Stimulated activated CD8-positive, alpha-beta memory T cell treated with anti-CD3 and anti-CD28 coated beads, Interleukin-7, amount 100 ng/mL, for 24 hours (primary cell): ENCODE measurements at places on chromosomes 5 and 9.

GRCh38 chr5:43227655-43228054 is 35.6 kb downstream of the NIM1K start:
- no peak for DNase-seq

DNA sequence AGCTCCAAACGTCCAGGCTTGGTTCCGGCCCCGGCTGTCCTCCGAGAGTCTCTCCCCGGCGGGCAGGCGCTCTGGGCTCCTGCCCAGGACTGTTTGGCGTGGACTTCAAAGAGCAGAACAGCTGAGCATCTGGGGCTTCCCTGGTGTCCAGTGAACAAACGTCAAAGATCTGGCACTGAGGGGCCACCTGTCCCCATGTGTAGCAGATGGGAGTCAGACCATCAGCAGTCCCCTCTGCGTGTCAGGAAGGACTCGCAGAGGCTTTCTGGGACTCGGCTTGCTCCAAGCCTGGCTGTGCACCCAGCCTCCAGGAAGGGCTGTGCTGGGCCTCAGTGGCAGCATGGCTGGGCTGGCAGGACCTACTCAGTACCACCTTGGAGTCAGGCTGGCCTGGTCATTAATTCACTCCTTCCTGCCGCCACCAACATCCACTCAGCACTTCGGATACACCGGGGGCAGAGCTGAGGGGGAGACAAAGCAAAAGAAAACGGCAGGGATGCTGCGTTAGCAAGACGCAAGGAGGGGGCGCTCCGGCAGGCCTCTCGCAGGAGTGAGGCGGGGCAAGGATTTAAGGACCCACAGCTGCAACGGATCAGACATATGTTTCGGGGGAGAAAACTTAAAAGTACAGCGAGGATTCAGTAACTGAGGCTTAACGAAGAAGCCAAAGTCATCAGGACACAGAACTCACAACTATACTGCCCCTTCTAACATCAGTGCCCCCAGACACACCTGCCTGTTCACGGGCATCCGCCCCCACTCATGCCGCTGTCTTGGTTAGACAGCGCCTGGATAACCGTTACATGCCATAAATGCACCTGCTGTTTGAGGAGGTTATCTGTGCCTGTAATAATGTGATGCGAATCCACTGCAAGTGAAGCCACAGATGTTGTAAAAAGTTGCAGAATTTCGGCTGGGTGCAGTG is 164.5 kb upstream of the PHYKPL start:
- no peak for DNase-seq

DNA sequence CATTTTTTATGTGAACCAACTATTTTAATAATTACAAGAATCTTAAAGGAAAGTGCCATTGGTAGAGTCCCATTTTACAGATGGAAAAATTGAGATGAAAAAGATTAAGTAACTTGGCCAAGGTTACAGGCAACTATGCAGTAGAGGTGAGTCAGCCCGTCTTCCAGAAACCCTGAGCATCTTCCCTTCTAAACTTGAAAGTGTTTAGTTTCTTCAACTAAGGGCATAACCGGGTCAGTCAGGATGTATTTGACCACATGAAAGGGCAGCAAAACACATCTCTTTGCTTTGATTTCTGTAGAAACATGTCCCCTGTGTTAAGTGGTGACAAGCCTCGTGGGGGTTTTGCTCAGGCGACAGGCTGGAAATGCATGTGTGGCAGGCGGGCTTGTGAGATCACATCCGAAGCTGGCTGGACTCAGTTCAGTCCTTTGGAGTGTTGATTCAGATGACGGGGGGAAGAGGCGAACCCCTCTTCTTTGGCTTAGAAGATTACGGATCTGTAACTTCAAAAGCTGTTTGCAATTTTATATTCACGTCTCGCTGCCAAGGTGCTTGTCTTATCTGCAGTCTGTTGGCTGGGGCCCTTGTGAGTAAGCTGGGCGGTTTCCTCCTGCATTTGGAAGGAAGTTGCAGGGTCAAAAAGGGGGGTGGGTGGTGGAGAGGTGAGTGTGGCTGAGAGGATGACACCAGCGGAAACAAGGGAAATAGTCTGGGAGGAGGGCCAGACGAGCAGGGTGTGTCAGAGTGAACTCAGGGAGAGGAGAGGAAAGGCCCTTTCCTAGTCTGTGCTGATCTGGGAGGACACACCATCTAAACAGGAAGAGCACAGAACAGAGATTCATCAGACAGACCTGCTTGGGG is 78.9 kb upstream of the RPS23 start:
- peak; percentile 35 for DNase-seq

GRCh38 chr9:105065098-105066088 is 137.4 kb upstream of the ABCA1 start:
- no peak for DNase-seq

GRCh38 chr5:155728146-155728856 is 598.7 kb upstream of the SGCD start:
- DNase-seq = no peak

- no peak for DNase-seq
These were observed 46.1 kb upstream of the ZBED3 start for GRCh38 chr5:77133061-77133758.

DNA sequence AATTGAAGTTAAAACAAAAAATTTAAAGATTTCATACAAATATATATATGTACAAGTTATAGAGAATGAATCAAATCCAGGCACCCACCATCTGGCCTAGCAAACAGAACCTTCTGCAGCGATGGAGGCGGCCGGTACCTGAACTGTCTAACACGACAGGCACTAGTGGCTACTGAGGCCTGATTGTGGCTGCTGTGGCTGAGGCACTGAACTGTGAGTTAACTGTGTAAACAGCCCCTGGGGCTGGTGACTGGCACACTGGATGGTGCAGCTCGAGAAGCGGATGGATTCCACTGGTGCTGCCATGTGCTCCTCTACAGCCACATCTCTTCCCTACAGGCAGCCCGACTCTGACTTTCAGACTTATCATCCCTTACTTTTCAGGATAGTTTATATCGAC is 82.4 kb downstream of the RAPGEF1 start:
- no peak for DNase-seq

DNA sequence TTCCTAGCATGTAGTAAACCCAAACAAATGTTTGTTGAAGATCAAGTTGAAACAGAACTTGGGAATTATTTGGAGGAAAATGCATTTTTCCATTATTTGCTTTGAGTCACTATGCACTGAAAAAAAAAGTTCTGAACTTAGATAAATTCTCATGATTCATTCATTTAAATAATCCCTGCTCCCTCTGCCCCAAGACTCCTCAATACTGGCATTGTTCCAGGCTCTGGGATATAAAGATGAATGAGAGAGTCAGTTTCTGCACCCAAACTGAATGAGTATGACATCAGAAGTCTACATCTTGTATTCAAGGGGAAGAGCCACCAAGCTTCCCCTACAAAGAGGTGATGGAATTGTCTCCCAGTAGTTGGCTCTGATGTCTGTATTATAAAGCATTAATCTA is 123.9 kb downstream of the SEC61B start:
- DNase-seq = no peak

DNA sequence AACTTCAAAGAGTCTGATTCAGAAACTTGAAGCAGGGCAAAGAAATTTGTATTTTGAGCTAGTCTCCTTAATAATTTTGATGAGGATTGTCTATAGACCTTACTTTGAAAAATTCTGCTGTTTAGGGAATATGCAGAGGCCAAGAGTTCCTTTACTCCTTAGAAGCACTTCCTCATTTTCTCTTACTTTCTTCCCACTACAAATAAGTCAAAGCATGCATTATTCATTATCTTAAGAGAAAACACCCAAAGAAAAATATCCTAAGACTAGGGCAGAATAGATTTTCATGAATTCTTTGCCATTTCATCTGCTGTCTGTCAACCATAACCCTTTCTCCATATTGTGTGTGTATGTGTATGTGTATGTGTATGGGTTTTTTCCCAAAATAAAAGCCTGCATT is 307.9 kb downstream of the KCTD16 start:
- DNase-seq = no peak

- no peak for DNase-seq
These were observed 10.9 kb upstream of the AFAP1L1 start for GRCh38 chr5:149260761-149261160.

DNA sequence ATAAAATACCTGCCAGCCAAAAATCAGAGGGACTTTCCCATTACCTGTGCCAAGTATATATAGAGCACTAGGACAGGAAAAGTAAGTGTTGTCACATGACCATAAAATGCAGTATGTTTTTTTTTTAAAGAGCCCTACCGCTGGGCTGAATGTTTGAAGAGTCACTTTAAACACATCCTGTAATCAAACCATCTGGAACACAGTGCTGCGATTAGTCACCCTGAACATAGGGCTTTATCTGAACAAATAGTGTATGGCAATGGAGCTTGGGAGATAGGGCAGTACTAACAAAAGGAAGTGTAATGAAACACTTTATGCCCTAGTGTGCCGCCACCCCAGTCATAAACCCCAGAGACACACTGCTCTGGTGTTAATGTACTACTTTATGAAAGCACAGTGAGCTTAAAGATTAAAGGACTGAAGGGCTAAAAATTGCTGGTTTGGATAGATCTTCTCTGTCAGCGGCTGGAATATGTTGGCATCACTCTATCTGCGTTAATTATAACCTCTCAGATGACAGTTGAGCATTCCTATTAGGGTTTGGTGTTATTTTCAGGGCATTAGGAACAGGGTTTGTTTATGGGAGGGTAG is 90.4 kb downstream of the ZNF608 start:
- DNase-seq = no peak

DNA sequence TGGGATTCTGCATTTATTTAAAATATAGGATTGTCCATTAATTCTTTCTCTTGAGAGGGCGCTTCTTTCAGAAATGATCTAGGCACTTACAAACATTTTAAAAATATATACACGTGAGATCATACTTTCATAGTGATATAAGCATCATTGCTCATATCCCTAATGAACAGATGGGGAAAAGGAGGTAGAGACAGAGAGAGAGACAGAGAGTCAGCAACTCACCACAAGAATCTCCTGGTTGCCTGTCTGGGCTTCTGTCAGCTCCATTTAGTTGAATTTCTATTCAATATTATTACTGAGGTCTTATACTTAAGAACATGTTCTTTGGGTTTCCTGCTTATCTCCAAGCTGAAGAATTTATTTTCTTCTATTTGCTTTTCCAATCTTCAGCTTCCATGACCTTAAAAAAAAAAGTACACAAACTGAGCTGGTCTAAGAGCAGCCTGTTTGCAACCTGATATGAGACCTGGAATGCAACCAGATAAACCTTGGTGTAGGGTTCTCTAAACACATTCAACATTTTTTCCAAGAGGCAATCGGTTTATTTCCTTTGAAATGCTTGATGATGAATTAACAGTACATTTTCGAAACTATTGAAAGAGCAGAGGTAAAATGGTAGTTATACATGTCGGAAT is 51.6 kb upstream of the LIFR start:
- DNase-seq = no peak

DNA sequence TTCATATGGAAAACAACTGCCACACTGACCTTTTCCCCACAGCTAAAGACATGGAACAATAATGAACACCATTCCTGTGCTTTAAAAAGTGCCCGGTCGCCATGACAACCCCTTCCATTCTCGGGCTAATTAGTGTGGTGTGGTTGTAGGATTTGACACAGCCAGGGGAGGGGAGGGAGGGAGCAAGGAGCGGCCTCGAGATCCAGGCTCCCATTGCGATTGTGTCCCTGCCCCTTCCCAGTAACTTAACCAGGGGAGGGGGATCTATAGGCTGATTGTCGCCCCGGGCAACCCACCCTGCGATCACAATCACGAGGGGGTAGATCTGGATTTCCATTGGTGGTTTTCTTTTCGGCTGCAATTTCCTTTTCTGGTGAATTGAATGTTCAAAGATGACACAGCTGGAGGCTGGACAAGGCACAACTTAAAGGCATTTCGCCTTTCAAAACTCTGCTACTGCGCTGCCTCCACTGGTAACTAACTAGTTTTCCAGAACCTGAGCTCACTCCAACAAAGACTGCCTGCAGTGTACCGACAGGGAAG is 96.7 kb upstream of the RETREG1 start:
- DNase-seq = no peak

DNA sequence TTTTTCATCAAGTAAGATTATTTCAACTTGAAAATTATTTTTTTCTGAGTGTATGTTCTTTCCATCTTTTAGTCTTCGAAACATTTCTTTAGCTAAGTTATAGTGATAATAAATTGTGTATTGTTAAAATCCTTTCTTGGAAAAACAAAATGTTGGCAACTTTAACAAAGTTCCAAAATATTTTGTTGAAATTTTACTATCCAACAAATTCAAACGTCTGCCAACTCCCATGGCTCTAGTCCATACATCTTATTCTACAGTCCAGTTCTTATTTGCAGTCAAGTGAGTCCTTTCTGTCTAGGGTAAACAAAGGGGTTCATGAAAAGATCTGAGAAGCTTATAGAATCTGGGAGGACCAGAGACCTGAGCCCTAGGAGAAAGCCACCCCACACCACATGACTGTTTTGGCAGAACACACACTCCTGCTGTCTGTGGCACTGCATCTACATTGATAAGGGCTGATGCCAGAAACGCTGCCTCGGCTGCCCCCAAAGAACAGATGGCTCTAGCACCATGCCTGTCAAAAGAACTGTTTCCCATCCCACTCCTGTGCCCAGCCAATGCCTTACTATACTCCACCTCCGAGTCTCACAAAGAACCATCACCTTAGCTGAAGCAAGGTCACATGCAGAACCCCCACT is 47.5 kb downstream of the FEM1C start:
- no peak for DNase-seq

DNA sequence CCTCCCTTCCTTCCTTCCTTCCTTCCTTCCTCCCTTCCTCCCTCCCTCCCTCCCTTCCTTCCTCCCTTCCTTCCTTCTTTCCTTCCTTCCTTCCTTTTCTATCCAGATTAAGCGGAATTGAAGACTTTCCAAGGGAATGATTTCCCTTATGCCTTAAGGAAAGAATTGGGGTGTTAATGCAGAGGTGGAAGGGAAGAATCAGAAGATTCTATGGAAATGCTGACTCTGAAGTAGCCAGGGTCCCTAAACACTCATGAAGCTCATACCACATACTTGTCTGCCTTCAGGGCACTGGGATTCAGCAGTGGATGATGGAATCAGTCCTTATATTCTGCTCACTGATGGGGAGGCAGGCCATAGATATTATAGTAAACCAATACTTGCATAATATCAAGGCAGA is 48.2 kb downstream of the TNC start:
- DNase-seq = no peak

DNA sequence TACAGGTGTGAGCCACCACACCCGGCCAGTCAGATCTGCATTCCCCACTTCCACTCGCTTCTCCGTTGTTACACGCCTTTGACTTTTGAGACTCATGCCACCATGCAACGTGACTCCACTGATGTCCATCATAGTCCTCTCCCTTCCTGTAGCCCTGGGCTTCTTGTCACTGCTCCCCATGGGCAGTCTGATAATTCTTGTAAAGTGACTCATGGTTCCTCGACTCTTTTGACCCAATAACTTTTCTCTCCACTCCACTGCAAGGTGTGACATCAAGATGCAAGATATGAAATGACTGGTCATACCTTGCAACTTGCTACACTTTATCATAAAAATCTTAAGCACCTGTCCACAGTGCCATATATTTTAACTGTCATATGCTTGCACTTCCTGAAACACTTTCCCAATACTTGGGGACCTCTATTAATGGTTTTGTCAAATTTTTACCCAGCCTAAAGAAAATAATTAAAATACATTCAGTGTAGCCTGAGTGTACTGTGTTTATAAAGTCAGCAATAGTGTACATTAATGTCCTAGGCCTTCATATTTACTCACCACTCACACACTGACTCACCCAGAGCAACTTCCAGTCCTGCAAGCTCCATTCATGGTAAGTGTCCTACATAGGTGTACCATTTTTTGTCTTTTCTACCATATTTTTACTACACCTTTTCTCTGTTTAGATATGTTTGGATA is 18.6 kb upstream of the ANKRD18A start:
- DNase-seq = no peak
